Lung (tissue), 17 donors: ENCODE measurements at places on chromosomes 7 and 10. TPM values are rescaled to one million over a fixed set of nuclear protein-coding genes. Genes with fewer than 3 reads are reported as not detected.

The EZH2 gene
- total RNA-seq, result 4.6 TPM

DNA sequence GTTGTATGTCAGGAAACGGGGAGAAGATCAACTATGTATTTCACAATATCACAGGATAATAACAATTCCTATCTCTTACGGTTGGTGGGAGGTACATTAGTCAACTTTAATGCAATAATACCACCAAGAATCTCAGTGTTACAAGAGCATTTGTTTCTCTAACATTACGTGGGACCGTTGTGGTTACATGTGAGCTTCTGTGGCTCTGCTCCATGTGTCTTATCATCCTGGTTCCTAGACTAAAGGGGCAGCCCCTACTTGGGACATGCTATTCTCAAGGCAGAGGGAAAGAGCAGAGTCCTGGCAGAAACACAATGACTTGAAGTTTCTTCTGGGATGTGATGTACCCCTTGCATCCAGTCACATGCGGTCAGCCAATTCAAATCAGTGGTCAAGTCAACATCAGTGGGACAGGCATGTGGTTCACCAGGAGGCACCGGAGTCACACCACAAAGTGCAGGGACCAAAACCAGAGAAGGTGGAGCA is 2.5 kb upstream of the ZNF22 start:
- H3K36me3 ChIP-seq, result peaks cover 1% of the 10 kb centered on the region
- no peaks in the 10 kb centered on the region for H3K27me3 ChIP-seq
- H3K4me1 ChIP-seq, result peaks cover 27% of the 10 kb centered on the region
- DNase-seq, result no peak

The BET1 gene
- total RNA-seq, result 19.7 TPM

DNA sequence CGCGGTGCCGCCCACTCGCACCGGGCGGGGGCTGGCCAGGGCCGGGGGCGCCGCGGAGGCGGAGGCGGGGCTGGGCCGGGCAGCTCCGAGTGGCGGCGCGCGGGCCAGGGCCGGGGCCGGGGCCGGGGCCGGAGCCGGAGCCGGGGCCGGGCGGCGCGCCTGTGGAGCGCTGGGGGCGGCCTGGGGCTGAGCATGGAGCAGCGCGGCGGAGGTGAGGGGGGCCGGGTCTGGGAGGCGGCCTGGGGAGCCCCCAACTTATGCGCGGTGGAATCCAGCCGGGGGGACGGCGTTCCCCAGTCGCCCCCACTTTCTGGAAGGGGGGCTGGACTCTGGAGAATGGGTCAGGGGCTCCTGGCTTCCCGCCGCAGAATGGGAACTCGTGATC is at the start of gene LZTS2:
LZTS2 (plus strand) TSS at position 67 of the 385 bp plus-strand sequence. CDS start 2,731 bp downstream, outside the sequence.
- no peaks in the 10 kb centered on the region for H3K36me3 ChIP-seq
- no peaks in the 10 kb centered on the region for H3K27me3 ChIP-seq
- H3K4me3 ChIP-seq, result peak within 1 kb of the TSS; percentile 69
- no peak for DNase-seq
- peaks cover 57% of the 10 kb centered on the region for H3K4me1 ChIP-seq
- peak within 1 kb of the TSS; percentile 99 for H3K27ac ChIP-seq

The NFE2L3 gene
- total RNA-seq, result 6.5 TPM

The FLNC gene
- total RNA-seq, result 13.3 TPM

The PRSS37 gene
- not detected for total RNA-seq

- H3K36me3 ChIP-seq, result no peaks in the 10 kb centered on the region
- H3K4me3 ChIP-seq, result no peak overlapping the region
- no peak for DNase-seq
- no peaks in the 10 kb centered on the region for H3K4me1 ChIP-seq
- no peaks in the 10 kb centered on the region for H3K27me3 ChIP-seq
Observed at GRCh38 chr7:140489026-140489359, 9.7 kb upstream of the MKRN1 start.

GRCh38 chr7:44134943-44135628 is 6.0 kb downstream of the MYL7 start:
- H3K36me3 ChIP-seq, result no peaks in the 10 kb centered on the region
- H3K4me1 ChIP-seq, result peaks cover 6% of the 10 kb centered on the region
- H3K27ac ChIP-seq, result no peak overlapping the region
- peak; percentile 47 for DNase-seq
- no peak overlapping the region for H3K4me3 ChIP-seq

The COBL gene
- total RNA-seq, result 21.7 TPM

The CCL24 gene
- 4.8 TPM for total RNA-seq

The GIMAP1 gene
- total RNA-seq, result 9.5 TPM

DNA sequence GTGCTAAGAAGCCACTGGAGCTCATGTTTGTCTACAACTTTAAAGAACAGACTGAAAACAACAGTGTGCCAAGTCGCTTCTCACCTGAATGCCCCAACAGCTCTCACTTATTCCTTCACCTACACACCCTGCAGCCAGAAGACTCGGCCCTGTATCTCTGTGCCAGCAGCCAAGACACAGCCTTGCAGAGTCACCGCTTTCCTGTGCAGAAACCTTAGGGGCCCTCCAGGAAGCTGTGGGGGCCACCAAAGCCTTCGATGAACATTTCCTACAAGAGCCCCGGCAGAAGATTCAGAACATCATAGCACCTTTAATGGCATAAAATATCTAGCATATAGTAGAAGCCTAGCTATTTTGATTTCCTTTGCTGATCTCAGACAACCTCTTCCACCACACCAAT is 88.0 kb upstream of the PRSS58 start:
- no peaks in the 10 kb centered on the region for H3K4me1 ChIP-seq
- no peak for DNase-seq
- H3K36me3 ChIP-seq, result no peaks in the 10 kb centered on the region

DNA sequence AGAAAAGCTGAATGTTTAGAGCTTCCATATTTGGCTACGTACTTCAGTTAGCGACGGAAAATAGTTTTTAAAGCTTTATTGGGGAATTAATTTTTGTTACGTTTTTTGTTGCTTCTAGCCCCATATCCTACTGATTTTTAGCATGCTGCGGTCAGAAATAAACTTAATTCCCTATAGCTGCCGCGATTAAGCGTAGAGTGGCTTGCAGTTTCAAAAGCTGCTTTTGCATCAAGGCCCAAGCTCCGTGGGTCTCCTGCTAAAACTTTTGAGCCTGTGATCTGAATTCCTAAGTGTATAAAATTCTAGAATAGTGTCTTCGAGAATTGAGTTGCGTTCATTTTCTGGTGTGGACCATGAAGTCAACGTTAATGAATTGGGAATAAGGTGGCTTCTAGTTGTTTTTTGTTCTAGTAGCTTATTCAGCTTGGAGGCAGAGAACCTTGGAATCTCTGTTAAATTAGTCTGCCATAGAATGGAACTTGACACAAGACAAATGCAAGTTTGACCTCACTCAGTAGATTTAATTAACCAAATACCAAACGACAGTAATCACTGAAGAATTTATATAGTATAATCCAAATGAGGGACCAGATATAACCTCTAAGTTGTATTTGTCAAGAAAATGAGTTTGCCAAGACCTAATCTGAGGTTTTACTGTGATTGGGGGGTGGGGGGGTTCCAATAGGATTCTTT is 977 bp downstream of the CALU start:
- DNase-seq, result no peak
- H3K36me3 ChIP-seq, result no peaks in the 10 kb centered on the region
- no peaks in the 10 kb centered on the region for H3K27me3 ChIP-seq
- peak overlapping the region; percentile 97 for H3K27ac ChIP-seq
- H3K4me3 ChIP-seq, result peak overlapping the region; percentile 60
- H3K4me1 ChIP-seq, result peaks cover 19% of the 10 kb centered on the region

GRCh38 chr10:127906548-127907377 is at the start of gene PTPRE:
PTPRE (plus strand) TSS chr10:127907103; CDS start chr10:128040882, 133,779 bp downstream.
- peak within 1 kb of the TSS; percentile 85 for H3K27ac ChIP-seq
- H3K4me3 ChIP-seq, result peak within 1 kb of the TSS; percentile 72
- peak; percentile 56 for DNase-seq
- no peaks in the 10 kb centered on the region for H3K36me3 ChIP-seq
- H3K4me1 ChIP-seq, result peaks cover 14% of the 10 kb centered on the region

DNA sequence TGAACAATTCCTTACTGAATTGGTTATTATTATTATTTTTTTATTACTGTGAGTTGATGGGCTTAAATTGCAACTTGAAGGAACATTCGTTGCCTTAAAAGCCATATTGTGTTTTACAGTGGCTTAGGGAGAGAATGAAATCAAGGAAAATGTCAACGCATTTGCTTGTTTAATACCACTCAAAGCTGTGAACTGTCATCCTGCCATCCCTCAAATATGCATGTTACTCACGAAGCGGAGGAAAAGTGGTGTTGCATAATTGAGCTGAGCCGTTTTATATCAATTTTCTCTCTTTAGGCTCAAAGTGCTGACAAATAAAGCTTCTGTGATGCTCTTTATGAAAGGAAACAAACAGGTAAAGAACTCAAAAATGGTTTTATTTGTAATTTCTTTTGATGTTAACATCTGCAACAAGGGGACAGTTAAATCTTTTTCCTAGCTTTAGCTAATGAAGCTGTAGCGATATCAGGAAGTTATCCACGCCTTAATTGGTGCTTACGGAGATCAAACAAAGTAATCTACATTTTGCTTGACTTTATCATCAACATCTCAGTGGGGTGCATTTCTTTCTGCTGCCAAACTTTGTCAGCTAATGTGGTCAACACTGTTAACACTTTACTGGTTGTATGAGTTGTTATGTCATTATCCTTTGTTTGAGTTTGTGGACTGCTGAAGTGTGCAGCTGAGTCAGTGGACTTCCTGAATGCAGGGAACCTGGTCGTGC is 33.1 kb downstream of the GLRX3 start:
- H3K4me3 ChIP-seq, result no peak overlapping the region
- peaks cover 4% of the 10 kb centered on the region for H3K4me1 ChIP-seq
- H3K36me3 ChIP-seq, result peaks cover 30% of the 10 kb centered on the region
- no peak overlapping the region for H3K27ac ChIP-seq

GRCh38 chr7:10156972-10157371 is 816.7 kb upstream of the PHF14 start:
- DNase-seq, result peak; percentile 20
- no peaks in the 10 kb centered on the region for H3K4me1 ChIP-seq
- peak overlapping the region; percentile 16 for H3K27ac ChIP-seq
- H3K27me3 ChIP-seq, result no peaks in the 10 kb centered on the region
- H3K36me3 ChIP-seq, result no peaks in the 10 kb centered on the region
- H3K4me3 ChIP-seq, result no peak overlapping the region

The TWIST1 gene
- total RNA-seq, result 0.74 TPM

- no peaks in the 10 kb centered on the region for H3K36me3 ChIP-seq
- no peak overlapping the region for H3K27ac ChIP-seq
- H3K4me3 ChIP-seq, result no peak overlapping the region
- H3K27me3 ChIP-seq, result peaks cover 17% of the 10 kb centered on the region
Observed at GRCh38 chr10:100683004-100683403, 62.4 kb upstream of the PAX2 start.

The THSD7A gene
- total RNA-seq, result 12.1 TPM

- no peaks in the 10 kb centered on the region for H3K27me3 ChIP-seq
- H3K4me3 ChIP-seq, result no peak overlapping the region
- H3K27ac ChIP-seq, result no peak overlapping the region
- DNase-seq, result peak; percentile 31
Observed at GRCh38 chr10:78655979-78656378, 412.8 kb upstream of the ZMIZ1 start.

- no peak for DNase-seq
- H3K4me3 ChIP-seq, result no peak overlapping the region
- H3K27me3 ChIP-seq, result no peaks in the 10 kb centered on the region
- peaks cover 6% of the 10 kb centered on the region for H3K4me1 ChIP-seq
Observed at GRCh38 chr10:31942435-31942834, 13.8 kb upstream of the ARHGAP12 start.

- H3K4me3 ChIP-seq, result no peak overlapping the region
- no peaks in the 10 kb centered on the region for H3K4me1 ChIP-seq
- DNase-seq, result no peak
- no peak overlapping the region for H3K27ac ChIP-seq
Observed at GRCh38 chr7:45071528-45071927, 17.2 kb downstream of the NACAD start.

GRCh38 chr10:52757773-52758172 is 14.8 kb downstream of the MBL2 start:
- H3K4me3 ChIP-seq, result no peak overlapping the region
- DNase-seq, result peak; percentile 29
- no peak overlapping the region for H3K27ac ChIP-seq
- H3K4me1 ChIP-seq, result no peaks in the 10 kb centered on the region
- no peaks in the 10 kb centered on the region for H3K36me3 ChIP-seq

DNA sequence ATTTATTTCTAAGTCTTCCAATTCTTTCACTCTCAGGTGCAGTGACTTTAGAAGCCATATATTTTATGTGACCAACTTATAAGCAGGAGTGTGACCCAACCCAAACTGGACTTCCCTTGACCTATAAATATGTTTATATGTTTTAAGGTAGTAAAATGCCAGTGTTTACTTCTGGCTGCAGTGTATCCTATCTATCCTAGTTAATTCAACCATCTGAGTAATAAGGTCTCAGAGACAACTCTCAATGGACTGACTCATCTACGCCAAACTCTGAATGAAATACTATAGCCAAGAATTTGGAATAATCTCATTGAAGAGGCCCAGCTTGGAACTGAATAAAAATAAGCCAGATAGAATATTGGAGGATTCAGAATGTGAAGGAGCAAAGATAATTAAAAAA is 544.5 kb upstream of the SORCS1 start:
- no peak overlapping the region for H3K4me3 ChIP-seq
- H3K36me3 ChIP-seq, result no peaks in the 10 kb centered on the region
- H3K27ac ChIP-seq, result no peak overlapping the region
- no peaks in the 10 kb centered on the region for H3K4me1 ChIP-seq
- no peaks in the 10 kb centered on the region for H3K27me3 ChIP-seq

The SLC26A3 gene
- not detected for total RNA-seq

DNA sequence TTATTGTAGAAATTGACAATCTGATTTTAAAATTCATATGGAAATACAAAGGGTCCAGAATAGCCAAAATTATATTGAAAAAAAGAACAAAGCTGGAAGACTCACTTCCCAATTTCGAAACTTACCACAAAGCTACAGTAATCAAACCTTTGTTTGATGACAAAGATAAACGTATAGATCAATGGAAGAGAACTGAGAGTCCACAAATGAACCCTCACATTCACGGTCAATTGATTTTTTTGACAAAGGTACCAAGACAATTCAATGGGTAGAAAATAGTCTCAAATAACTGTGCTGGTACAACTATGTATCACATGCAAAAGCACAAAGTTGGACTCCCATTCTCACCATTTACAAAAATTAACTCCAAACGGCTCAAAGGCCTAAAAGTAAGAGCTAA is 8.7 kb downstream of the KPNA7 start:
- H3K36me3 ChIP-seq, result no peaks in the 10 kb centered on the region
- DNase-seq, result no peak
- H3K27me3 ChIP-seq, result no peaks in the 10 kb centered on the region
- no peak overlapping the region for H3K4me3 ChIP-seq

The KCND2 gene
- total RNA-seq, result 0.15 TPM

DNA sequence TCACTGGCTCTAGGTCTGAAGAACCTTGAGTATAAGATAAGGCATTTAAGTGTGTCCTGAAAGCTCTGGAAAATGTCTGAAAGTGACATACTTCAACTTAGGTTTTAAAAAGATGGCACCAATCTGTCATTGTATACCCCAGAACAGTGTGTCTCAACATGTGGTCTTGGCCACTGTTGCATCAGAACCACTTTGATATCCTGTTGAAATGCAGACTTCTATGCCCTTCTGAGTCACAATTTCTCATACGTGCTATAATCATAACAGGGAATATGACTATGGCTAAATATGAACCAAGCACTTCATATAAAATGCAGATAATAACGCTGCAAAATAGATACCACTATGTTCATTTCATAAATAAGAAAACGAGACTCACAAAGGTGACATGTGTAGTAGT is 38.0 kb upstream of the GPAM start:
- no peak overlapping the region for H3K4me3 ChIP-seq
- H3K27me3 ChIP-seq, result no peaks in the 10 kb centered on the region
- DNase-seq, result no peak
- H3K27ac ChIP-seq, result no peak overlapping the region
- no peaks in the 10 kb centered on the region for H3K36me3 ChIP-seq
